ENCODE measurements at places on chromosomes 1 and 21.

- DNase-seq: no peak
Measured at GRCh38 chr1:26278724-26279455, 996 bp upstream of the SH3BGRL3 start.

- DNase-seq: no peak
Measured at GRCh38 chr1:111417755-111418154, 9.8 kb downstream of the OVGP1 start.

DNA sequence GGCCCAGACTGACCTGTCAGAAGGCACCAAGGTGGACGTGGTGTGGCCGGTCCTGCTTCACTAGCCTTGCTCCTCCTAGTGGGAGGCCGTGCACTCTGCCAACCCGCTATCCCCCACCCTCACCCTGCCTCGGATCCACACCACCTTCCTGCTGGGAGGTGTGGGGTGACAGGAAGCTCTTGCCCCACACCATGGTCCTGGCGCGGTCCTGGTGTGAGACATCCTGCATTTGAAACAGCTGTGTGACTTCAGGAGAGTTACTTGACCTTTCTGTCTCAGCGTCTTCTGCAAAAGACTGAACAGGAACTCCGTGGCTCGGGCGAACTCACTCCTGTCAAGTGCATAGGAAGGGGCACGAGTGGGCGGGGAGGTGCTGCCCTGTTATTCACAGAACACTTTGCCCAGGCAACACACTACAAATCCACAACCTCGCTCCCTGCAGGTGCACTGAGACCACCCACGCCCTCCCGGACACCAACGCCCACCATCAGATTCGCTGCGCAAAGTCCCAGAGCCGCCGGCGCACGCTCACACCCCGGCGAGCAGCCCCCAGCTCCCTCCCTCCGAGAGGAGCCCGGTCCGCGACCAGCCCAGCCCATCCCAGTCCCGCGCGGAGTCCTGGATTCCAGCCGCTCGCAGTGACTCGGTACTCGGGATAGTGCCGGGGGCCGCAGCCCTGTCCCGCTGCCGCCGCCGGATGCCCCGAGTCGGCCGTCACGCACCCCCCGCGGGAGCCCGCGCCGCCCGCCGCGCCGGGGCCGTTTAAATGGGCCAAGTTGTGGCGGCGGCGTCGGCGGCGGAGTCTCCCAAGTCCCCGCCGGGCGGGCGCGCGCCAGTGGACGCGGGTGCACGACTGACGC, at the start of gene SAMD11:
SAMD11 (plus strand) TSS at position 793 of the 860 bp plus-strand sequence. CDS start 509 bp downstream, outside the sequence.
- DNase-seq: no peak

GRCh38 chr1:151058692-151059091, 730 bp downstream of the CDC42SE1 start:
- no peak for DNase-seq

- peak; percentile 95 for DNase-seq
Measured at GRCh38 chr1:27862671-27863537, 9.4 kb upstream of the THEMIS2 start.

DNA sequence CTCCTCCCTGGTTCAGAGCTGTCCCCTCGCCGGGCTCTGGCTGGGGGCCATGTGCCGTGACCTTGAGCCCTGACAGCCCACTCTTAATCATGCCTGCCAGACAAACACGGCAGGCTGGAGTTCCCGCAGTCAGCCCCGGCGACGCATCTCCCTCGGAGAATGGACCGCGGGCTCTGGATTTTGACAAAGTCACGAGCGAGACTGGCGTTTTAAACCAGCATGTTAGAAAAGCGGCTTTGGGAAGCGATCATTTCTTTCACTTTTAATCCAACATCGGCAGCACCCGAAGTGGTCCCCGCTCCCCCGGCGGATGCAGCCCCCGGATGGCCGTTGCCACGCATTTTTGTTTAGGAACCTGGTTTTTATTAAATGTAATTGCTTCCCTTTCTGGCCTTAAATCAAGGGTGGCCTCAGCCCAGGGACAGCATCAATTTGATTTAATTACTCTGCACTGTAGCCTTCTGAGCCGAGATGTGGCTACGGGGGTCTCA, 70.9 kb downstream of the PRDM16 start:
- no peak for DNase-seq

DNA sequence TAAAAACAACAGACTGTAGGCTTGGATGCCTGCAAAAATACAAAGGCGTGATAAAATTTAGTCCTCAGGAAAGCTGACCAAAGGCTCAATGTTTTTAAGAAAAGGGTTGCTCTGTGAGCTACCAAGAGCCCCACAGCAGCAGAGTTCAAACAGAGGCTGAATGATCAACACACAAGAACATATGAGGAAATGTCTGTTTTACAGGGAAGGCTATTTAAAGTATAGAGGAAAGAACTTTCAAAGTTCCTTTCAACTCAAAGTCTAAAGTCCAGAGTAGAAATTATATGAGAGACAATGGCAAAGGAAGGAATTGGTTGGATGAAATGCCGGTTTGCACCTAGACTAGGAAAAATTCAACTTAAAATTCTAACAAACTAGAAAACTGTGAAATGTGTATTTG, 8.6 kb downstream of the CLSTN1 start:
- no peak for DNase-seq

DNA sequence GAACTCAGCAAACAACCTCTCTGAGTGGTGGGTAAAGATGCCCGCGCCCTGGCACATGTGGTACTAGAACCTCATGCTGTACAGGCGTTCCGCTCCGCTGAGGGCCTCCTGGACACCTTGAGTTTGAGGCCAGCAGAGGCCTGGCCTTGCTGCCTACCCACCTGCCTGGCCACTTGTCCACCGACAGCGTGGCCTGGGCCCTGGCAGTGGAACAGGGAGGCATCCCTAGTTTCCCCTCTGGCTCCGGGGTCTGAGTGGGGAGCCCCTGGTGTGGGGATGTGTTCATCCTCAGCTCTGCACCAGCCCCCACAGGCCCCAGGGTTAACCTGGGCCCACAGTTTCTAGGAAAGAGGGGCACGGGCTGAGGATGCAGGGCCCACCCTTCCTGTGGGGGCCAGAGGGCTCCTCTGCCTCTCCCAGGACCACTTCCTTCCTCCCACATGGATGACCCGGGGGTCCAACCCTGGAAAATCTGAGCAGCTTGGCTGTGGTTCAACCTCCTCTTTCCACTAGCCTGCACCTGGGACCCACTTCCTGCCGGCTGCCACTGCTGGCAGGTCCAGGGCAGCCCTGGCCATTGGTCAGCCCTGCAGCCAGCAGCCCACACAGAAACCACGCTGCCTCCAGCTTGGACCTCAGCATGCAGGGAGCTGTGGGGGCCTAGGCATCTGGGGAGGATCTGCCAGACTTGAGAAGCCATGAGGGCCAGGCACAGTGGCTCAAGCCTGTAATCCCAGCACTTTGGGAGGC, 53.3 kb upstream of the COL18A1 start:
- DNase-seq: no peak

DNA sequence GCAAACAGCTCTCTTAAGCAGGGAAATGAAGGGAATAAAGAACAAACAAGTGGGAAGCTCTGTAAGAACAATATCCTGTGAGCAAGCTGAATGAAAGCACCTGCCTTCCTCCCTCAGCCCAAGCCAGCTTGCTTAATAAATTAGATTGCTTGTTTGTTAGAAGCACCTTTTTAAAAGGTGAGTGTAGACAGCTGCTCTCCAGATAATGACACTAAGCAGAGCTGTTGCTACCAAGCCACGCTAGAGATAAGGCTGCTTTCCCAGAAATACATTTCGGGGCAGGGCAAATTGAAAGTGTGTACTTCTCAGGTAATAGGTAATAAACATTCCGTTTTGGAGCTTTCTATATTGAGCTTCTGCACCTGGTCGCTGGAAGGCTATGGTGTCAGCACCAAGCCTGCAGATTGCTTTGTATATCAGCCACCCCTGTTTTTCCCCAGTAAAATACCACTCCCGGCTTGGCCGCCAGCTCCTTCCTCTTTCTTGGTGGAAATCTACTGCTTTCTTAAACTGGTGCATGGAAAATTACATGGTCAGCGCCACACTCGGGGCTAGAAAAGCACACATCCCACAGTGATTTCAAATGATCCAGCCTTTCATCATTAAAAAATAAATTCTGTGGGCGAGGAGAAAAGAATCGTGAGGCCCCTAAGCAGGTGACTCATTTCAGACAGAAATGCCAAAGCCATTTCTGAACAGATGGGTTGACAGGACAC, 151.3 kb downstream of the ETS2 start:
- peak; percentile 22 for DNase-seq

- DNase-seq: peak; percentile 25
Measured at GRCh38 chr1:232951180-232951579, 769 bp downstream of the NTPCR start.

DNA sequence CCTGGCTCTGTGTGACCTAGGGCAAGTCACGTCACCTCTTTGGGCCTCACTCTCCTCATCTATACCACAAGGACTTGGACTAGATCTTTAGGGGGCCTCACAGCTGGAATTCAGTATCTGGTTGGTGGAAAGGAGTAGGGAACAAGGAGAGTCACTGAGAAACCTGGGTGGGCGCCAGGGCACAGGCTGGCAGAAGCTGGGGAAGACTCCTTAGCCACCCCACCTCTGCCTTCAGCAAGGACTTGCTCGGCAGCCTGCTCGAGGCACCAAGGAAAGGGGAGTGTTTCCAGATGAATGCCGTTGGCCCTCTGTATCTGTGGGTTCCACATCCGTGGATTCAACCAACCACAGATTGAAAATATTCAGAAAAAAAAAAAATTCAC, 1.2 kb upstream of the OPTC start:
- DNase-seq: no peak

DNA sequence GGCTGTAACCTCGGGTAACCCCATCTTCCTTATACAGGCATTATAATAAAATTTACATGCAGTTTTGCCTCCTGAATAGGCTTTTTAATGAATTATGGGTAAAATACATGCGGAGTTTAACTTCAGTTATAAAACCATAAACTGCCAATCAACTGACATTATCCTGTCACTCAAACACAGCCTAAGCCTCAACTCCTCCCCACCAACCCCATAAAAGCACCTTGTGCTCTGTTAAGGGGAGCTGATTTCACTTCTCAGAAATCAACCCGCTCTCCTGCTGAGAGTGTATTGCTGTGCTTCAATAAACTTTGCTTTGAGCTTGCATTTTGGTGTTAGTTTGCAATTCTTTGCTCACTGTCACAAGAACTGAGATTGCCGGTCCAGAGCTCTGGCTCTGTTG, 1812.2 kb downstream of the BRINP3 start:
- no peak for DNase-seq

DNA sequence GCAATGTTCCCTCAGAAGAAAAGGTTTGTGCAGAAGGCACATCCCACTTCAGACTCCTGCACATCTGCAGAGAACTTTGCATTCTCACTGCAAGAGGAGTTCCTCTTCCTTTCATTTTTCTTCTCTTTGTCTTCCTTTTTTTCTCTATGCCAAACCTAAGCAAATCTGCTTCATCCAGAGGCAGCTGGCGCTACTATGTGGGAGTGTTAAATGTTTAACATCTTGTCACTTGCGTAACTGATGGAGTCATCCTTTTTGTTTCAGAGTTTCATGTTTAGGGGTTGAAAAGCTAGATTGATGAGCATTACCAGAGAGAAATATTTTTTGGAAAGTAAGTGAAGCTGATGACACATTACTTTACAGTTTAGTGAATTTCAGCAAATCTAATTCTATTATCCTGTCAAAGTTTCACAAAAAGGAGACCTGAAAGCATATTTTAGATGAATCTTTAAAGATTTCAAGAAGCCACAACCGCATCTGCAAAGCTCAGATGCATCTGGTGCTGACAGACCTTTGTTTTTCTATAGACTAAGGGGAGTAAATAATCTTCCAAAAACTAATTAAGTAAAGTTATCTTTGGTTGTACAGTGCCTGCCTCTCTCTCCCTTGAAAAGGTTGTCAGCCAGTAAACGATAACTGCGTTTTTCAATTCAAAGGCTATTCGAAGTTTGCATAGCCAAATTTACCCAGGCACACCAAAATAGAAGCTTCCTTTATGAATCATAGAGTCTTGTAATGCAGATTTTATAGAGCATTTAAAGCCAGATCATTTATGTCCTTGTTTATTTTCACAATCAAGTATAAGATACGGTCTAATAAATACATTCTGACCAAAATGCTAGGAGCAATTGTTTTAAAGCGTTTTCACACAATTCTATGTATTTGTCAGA, 1.2 kb upstream of the LRRC53 start:
- no peak for DNase-seq

DNA sequence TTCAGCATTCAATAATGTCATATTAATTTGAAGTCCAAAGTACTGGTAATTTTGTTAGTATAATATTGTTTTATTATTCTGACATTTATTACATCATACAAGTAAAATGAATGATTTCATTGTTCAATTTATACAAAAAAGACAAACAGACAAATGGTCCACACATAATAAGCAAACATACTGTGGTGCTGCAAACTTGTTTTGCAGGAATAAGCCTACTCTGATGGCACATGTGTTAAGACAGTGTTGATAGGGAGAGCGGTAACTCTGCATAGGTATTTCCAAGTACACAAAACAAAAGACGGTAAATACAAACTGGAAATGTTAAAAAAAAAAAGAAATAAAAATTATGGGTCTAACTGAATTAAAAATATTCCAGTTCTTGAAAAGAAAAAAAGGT, 59.7 kb upstream of the DPYD start:
- DNase-seq: no peak

DNA sequence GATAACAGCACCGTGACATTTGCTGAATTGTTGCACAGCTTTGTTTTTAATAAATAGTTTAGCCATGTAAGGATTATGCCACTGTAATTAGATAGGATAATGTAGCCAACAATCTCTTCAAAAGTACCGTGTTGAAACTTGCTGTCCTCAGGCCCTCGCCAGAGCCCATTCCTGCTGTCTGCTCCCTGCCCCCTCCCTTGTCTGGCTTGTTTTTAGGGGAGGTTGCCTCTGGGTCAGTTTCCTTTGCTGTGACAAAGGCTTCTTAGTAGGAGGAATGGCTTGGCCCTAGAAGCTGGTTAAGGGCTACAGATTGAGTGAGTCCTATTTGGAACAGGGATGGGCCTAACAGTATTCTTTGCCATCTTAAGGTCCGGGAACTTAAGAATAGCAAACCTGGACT, 107.9 kb downstream of the LMO4 start:
- DNase-seq: no peak

- no peak for DNase-seq
Measured at GRCh38 chr1:26287033-26287711, 7.3 kb downstream of the SH3BGRL3 start.

DNA sequence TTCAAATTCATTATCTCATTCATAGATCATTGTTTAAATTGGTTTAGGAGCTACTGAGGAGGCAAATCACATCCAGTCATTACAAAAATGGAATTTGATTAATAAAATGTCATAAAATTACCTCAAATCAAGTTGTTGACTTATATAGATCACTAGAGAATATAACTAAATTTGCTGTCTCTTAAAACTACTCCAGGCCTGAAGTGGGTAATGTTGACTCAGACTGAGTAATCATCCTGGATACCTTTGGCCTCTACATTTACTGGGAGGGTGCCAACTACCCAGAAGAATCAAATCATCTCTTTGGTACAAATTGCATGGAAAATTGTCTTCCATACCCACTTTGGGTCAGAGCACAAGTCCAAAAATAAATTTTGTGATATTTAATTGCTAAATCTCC, 191.2 kb upstream of the GREM2 start:
- DNase-seq: no peak

DNA sequence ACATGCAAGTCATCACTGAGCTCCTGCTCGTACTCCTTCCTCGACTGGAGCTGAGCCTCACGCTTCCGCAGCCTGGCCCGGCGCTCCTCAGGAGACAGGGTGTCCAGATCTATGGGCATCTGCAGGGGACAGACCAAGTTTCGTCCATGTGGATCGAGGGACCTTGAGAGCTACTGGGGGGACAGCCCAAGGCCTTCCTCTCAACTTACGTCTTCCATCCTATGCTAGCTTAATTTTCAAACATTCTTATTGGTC, 2.4 kb downstream of the MRPL55 start:
- DNase-seq: no peak

Measured in HL-60 (cell line).